ENCODE measurements at places on chromosomes 4 and X.

DNA sequence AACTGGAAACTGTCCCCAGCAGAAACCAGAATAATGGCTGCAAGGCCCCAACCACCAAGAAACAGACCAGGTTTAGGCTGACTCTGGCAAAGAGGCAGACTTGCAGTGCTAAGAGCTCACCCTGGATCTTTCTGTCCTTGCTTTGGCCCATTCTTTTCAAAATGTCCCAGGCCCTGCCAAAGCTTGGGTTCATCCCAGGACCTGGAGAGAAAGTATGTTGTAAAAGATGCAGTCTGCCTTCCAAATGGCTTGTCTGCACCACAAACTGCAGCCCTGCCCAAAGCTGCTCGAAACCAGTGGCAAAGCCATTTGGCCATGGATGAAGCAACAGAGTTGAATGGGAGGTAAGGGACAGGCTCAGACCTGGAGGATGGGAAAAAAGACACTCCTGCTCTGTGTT lies 38.0 kb upstream of the LNX1 start:
- no peak for DNase-seq

GRCh38 chrX:830532-830931 lies 199.9 kb downstream of the SHOX start:
- no peak for DNase-seq

DNA sequence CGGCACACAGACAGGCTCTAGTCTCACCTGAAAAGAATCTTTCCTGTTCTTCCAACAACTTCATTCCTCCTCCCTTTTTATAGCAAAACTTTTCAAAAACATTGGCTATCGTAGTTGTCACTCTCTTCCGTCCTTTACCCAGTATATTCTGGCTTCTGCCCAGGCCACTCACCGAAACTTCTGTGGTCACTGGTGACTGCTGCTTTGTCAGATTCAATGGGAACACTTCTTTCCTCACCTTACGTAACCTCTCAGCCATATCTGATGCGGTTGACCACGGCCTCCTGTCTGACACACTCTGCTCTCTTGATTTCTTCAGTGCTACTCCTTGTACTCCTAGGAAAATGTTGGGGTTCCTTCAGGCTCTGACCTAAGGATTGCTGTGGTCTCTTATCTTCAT lies 9.2 kb upstream of the RNF150 start:
- DNase-seq: no peak

DNA sequence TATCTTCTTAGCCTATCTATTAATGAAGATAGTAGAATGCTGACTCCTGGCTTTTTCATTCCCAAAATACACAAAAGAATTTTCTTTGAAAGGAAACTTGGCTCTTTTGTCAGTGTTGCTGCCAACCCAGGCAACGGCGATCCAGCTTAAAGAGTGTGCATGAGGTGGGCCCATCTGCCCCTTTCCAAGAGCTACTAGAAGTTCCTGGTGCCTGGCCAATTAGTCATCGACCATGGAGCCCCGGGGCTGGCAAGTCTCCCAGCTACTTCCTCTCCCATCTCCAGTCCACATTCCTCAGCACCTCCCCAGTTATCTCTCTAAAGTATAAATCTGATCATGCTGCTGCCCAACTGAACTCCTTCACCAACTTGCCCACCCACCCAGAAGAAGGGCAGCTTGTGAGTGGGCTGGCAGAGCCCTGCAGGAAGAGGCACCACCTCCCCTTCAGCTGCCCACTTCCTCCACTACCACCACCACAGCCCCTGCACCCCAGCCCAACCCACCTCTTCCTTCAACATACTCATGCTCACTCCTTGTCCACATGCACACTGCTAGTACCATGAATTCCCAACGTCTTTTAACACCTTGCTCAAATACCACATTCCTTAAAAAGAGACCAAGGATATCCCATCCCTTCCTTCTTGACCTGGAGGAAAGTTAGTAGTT lies 158.2 kb upstream of the MAP3K15 start:
- no peak for DNase-seq

DNA sequence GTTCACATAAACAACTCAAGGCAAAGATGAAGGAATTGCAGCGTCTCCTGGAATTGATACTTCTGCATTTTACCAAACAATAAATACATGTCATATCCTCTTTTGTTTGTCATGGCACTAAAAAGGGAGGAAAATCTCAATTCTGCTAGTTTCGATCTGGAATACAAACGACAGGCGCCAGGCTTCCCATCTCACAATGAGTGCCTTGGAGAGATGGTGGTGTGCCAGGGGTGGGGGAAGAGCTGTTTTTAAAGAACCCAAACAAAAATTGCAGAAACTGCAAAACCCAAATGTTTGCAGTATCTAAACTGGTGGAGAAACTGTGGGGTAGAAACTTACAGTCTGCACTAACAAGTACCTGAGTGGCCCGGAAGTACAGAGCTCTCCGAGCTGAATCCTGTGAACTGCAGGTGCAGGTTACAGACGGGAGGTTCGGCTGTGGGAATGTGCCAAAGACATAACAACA lies 53.0 kb upstream of the KLF3 start:
- no peak for DNase-seq

DNA sequence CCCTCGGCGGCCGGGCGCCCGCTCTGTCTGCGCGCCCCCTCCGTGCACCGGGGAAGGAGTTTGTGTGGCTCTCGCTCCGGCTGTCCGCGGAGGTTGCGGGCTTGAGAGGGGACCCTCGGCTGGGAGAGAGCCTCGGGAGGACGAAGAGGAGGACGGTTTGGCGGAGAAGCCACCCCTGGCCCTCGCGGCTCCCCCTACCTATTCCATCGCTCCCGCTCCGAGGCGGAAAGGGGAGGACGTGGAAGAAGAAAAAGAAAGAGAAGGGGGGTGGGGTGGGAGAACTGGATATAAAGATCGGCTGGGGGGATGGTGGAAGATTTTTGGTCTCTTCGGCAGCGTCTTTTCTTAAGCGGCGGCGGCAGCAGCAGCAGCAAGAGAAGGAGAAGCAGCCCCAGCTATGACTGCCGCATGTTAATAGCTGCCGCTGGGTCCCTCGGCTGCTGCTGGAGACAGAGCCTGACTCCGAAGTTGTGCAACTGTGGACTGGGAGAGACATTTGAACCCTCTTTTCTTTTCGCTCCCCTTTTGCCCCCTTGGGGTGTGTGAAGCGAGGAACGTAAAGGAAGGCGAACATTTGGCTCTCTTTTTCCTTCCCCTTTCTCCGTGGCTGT lies 895 bp downstream of the ADGRL3 start:
- DNase-seq: no peak

GRCh38 chr4:153509724-153510123 lies 43.6 kb downstream of the TMEM131L start:
- no peak for DNase-seq

DNA sequence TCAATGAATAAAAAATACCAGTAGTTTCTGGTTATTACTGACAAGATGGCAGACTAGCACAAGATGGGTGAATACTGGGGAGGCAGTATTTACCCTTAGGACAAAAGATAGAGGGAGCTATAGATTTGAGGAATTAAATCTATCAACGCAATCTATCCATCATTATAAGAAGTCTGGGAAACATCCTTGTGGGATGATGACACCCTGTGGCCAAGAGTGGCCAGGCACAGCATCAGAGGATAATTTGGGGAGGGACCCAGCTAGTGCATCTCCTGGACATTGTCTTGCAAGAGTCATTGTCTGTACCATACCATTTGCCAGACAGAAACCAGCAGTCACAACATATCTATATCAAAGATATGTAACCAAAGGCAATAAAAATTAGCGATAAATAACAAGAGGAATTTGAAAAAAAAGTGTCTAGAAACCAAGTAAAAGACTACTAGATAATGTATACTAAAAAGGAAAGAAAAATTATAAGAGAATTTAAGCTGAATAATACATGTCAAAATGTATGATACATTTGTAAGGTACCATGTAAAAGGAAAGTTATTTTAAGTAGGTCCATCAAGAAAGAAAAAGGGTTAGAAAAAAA lies 22.9 kb downstream of the KCTD8 start:
- no peak for DNase-seq

DNA sequence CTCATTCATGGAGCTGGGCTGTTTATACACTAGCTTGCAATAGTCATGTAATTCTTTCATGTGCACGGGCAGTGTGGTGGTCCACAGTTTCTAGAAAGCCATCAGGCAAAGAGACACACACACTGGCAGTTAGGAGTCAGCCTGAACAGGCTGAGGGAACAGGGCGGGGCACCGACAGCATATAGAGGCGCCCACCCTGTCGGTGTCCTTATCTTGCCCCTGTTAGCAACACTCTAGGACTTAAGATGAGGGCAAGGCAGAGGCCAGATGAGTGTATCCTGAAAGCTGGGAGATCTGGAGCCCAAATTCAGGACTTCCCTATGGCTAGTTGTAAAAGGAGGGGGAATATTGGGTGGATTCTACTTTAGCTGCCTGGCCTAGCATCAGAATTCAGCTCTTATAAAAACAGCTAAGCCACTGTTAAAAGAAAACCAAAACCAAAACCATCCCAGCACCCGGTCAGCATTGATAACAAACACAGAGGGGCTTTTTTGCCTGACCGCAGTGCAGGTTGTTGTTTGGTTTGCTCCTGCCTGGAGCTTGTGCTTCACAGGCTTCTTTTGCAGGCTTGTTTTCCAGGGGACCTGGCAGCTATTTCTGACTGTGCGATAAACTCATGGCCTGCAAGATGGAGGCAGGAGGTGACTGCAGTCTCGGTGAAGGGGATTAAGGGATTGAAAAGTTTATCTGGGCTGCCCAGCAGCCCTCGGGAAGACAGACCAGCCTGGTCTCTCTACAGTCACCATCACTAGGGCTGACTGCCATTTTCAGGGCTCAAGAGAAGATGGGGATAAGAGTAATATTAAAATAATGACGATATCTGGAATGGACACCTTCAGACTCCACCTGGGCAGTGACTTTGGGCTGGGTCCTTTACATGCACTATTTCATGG lies 638.9 kb downstream of the MID1IP1 start:
- DNase-seq: no peak

DNA sequence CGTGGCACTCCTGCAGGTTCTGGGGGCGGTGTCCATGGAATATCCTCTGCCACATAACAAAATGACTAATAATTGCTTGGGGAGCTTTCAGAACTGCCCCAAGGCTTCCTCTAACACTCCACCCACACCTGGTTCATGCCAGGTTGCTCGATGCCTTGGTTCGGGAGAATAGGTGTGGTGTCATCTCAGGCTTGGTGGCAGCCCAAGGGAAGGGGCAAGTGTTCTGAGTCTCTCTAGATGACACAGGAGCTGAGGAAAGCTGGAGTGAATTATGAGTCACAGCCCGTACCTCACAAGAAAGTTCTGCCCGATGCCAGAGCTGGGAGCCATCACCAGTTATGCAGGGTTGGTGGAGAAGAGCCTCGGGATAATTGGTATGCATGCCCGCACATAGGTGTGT lies 14.7 kb downstream of the FTSJ1 start:
- no peak for DNase-seq

Measured in activated T-cell treated with anti-CD3 and anti-CD28 coated beads for 1 hour (primary cell).